ENCODE measurements at places on chromosomes 7 and 10.
A peak's percentile ranks its signal among the peaks of the same experiment; 100 is the strongest.

GRCh38 chr10:102923601-102924000 lies 5.5 kb downstream of the CNNM2 start:
- no peak for DNase-seq

DNA sequence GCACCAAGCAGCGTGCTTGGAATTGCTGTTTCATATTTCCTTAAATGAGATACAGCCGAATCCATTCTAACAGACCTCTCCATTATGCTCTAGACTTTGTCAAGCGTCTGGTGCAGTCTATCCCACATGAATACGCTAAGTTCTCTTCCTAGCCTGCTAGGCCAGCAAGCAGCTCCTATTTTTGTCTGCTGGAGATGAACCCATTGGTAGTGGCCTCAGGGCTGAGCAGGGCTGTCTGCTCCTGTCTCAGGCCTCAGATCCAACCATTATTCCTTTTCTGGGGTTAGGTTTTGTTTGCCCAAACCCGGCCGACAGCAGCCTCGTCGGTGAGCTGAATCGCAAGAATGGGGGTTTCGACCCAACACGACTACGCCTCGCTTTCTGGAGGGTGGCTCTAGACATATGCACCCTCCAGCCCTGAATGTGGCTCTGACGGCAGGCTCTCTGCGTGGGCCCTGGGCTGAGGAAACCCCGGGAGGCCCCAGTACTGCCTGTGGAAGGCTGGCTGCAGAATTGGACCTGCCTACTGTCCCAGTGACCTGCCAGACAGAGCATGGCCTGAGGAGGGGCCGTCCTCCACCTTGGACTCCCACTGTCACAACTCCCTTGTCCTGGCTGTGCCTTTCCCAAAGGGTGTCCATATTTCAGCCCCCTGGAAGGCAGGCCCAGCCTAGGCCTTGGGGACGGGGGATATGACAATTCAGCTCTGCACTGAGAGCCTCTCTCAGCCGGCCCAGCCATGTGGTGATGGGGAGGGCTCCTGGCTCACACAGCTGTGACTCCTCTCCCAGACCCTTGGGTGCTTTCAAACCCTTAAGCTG lies 267.9 kb upstream of the TCERG1L start:
- no peak for DNase-seq

GRCh38 chr10:58993480-58994221 lies 182.8 kb upstream of the PHYHIPL start:
- no peak for DNase-seq

DNA sequence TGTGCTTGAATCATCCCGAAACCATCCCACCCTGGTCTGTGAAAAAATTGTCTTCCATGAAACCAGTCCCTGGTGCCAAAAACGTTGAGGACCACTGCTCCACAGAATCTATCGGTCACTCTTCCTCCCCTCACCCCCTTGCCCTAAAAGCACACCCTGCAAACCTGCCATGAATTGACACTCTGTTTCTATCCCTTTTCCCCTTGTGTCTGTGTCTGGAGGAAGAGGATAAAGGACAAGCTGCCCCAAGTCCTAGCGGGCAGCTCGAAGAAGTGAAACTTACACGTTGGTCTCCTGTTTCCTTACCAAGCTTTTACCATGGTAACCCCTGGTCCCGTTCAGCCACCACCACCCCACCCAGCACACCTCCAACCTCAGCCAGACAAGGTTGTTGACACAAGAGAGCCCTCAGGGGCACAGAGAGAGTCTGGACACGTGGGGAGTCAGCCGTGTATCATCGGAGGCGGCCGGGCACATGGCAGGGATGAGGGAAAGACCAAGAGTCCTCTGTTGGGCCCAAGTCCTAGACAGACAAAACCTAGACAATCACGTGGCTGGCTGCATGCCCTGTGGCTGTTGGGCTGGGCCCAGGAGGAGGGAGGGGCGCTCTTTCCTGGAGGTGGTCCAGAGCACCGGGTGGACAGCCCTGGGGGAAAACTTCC lies 784 bp upstream of the SERPINE1 start:
- peak; percentile 78 for DNase-seq

DNA sequence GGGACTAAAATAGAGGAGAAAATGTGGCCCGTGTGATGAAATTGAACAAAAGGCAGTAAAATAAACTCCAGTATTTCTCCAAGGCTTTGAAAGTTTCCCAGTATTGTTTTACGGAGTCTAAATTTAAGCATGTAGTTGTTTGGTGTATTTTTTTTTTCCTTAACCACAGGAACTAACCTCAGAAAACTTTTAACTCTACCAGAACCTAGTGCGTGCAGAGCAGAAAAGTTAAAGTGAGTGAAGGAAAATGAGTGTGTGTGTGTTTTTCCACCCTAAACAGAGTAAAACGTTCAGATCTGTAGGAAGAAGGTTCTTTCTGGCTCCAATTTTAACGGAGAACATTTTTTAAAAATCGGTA lies 812 bp downstream of the PROSER2 start:
- no peak for DNase-seq

- DNase-seq, result peak; percentile 22
Observed at GRCh38 chr10:105950410-105950809, 1214.1 kb downstream of the SORCS1 start.
